ELF-1 (cell line): ENCODE measurements at places on chromosomes 6 and 20.

- no peak for DNase-seq
Observed at GRCh38 chr6:1043458-1043836, 268.5 kb upstream of the FOXQ1 start.

DNA sequence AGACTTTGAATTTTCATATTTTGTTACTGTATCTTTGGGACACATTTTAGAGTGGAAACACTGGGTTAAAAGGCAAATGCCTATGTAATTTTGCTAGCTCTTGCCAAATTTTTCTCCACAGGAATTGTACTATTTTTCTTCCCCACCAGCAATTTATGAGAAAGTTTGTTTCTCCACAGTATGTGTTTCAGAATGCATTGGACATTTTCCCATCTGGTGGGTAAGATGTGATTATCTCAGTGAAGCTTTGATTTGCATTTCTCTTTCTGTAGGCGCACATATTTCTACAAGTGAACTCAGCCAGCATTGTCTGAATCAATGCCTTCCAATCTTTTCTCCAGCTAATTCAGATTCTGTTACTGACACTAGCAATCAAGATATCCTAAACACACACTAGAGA, 157.8 kb downstream of the RCAN2 start:
- no peak for DNase-seq

DNA sequence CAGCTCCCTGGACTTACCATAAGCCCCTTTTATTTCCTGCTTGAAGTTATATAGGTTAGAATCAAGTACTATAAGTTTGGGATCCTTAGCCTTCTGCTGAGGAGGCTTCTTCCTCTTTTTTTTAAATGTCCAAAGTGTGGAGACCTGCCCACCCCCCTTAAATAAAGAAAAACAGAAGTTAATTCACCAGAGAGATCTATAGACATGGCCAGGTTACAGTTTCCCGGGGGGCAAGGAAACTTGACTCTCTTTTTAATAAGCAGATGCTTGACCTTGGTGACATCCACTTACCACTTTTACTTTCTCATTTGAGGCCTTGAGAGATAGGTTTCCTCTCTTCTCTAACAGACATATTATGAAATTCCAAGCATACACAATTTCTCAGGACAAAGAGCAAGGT, 88.3 kb downstream of the BMP2 start:
- DNase-seq, result no peak

- peak; percentile 91 for DNase-seq
Observed at GRCh38 chr6:22025468-22026163, 271.2 kb downstream of the PRL start.

- DNase-seq, result no peak
Observed at GRCh38 chr6:44269921-44270525, at the start of gene TMEM151B. TMEM151B (plus strand) TSS chr6:44270450; CDS start chr6:44270743, 293 bp downstream.

DNA sequence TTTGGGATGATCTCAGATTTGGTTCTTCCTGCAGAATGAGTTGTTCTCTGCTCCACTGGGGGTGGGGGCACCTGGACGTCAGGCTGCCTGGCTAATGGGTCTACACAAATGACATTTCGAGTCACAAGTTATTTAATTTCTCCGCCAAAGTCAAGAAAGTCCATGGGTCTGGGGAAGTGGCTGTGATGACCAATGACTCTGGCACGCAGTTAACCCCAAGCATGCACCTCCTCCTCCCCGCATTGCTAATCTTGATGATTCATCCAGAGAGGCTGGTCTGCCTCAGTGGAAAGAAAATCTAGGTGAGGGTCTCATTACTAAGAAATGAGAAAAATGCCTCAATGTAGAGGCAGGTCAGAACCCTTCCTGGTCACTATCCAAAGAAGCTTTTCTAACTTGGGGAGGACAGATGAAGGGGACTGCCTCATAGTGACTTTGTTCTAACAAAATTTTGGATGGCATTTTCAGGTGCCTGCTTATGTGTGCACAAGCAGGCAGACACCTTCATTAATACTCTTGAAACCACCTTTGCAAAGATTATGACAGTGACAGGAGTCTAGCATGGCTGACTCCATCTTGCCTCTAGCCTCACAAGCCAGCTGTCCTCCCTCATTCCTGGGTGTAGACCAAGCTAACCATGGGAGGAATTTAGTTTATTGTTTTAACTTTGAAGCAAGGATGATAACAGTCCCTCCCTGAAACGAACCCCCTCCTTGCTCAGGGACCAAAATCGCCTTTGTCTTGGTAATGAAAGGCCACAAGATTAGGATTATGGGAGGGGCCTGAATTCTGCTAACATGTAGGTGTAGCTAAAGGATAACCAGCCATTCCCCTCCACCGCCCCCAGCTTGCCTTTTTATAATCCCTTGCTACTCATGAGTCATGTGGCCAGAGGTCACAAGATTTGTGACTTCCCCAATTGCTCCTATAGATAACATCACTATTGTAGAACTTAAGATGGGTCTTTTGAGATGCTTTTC, 98.6 kb upstream of the MRPS10 start:
- DNase-seq, result peak; percentile 79

- peak; percentile 73 for DNase-seq
Observed at GRCh38 chr20:12570371-12570770, 438.4 kb upstream of the SPTLC3 start.

GRCh38 chr20:22523499-22524392, 60.6 kb downstream of the FOXA2 start:
- no peak for DNase-seq

- DNase-seq, result peak; percentile 51
Observed at GRCh38 chr6:29071831-29072723, 15.0 kb downstream of the OR2B3 start.

DNA sequence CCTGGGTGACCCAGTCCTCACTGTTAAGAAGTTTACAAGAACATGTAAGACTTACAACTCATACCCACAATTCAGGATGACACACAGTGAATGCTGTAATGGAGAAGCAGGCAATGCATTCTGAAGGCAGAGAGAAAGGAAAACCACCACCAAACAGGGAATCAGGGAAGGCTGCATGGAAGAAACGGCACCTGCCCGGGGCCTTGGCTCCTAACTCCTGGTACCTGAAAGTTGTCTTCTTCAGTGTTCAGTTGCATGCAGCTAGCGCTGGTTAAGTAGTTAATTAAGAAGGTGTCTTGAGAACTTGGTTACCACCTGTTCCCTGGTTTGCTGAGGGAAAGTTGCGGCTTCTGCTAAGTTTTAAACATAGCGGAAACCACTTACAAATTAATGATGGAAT, 57.2 kb downstream of the GPR6 start:
- DNase-seq, result no peak

GRCh38 chr6:23783901-23784300, 342.1 kb upstream of the NRSN1 start:
- DNase-seq, result no peak
